Activated gamma-delta T cell treated with Interleukin-2 at 50 U/mL for 16 hours (primary cell): ENCODE measurements at places on chromosomes 5 and 9.

- no peak for DNase-seq
These were observed 21.6 kb downstream of the ANKRD33B start for GRCh38 chr5:10585518-10585915.

DNA sequence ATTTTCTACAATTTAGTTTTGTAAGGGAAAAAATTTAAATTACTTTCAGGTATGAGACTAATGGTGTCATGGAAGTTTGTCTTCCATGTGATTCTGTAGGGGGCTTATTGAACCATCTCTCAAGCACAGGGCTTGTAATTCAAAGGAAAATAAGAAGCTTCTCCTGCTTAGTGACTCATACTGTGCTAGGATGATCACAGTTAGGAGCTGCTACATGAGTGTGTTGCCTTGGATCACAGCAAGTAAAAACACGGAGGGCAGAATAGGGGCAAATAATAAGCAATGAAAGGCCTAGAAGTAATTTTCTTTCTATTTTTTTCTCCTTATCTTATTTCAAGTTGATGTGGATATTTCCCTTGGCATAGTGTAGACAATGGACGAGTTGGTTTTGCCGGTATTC lies 28.9 kb downstream of the TMEM167A start:
- no peak for DNase-seq

GRCh38 chr5:126383776-126384175 lies 39.4 kb upstream of the GRAMD2B start:
- DNase-seq = no peak

- DNase-seq = no peak
These were observed 284.5 kb upstream of the RASA1 start for GRCh38 chr5:86983208-86983607.

DNA sequence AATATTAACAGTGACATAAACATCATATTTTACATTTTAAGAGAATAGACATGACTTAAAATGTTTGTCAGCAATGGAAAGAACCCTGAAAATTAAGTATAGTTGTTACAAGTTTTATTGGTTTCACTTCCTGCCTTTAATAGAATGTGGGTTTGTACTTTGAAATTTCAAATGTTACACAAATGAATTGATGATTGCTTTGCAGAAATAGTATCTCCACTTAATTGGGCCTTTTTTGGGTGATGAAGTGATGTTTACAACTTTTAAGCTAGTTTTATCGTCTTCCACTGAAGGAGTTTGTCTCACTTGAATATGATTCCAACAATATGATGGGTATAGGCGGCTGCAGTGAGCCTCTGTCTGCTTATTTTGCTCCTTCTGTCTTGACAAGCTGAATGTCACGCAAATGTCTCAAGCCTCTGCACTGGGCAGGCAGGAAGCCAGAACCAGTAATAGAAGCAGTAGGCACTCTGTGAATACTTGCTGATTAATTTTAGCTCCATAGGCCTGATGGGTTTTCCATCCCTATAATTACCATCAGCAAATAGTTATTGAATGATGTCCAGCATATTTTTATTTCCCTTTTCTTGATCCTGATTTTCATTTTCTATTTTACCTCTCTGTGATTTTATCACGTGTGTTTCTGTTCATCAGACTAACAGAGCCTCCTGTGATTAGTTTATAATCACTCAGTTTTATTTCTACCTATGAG lies 10.6 kb upstream of the NR3C1 start:
- DNase-seq = no peak

- DNase-seq = no peak
These were observed 131.7 kb upstream of the CCDC152 start for GRCh38 chr5:42624912-42625311.
